ENCODE measurements at places on chromosomes 1 and 21.

- DNase-seq, result no peak
Observed at GRCh38 chr21:45039317-45040156, 34.8 kb upstream of the ADARB1 start.

- no peak for DNase-seq
Observed at GRCh38 chr1:30984165-30984889, 75.8 kb upstream of the SDC3 start.

- DNase-seq, result no peak
Observed at GRCh38 chr1:91781901-91782622, 103.9 kb downstream of the TGFBR3 start.

DNA sequence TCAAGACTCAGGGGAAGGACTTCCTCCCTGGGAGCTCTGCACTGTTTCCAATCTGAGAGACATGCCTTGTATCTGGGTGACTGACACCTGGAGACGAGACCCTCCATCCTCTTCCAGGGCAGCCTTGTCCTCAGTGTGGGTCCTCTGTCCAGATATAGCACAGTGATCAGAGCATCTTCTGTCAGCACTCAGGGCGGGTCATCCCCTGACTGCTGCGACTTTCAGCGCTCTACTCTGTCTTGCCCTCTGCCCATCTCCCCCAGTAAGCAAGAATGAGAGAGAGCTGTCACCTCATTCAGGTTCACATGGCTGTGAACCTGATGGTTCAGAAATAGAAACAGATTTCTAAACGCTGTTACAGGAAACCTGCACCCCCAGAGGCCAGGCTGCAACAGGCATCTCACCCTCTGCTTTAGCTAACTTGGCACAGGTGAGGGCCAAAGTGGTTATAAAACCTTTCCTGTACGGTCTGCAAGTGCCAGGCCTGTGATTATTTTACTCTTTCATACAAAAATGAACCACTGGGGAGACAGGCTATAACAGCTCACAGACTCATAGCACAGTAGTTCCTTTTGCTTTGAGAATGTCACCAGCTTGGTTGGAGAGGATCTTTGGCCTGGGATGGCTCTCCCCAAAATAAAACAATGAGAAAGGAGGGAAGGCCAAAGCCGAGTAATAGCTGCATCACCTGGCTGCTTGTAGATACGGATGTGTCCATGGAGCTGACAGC, 11.4 kb upstream of the TENT5C start:
- no peak for DNase-seq

GRCh38 chr1:222370081-222370912, 177.6 kb downstream of the HHIPL2 start:
- no peak for DNase-seq

DNA sequence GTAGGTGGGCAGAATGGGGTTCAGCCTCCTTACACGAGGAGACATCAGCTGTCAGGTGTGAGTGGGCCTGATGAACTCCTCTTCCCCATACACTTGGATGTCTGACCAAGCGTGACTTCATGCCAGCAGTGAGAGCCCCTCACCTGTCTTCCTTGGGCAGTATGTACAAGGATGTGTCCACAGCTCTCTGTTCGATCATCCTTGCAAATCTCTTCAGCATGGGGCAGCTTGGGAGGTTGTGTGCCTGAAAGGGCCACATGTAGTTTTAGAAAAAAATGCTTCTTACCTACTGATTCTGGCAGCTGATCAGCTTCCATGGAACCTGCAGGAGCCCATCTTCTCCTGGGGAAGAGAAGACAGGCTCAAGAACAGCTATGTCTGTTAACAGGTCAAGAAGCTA, 18.0 kb downstream of the ACP6 start:
- DNase-seq, result no peak

GRCh38 chr21:16071761-16072160, 342.0 kb downstream of the USP25 start:
- DNase-seq, result no peak

All from activated naive CD4-positive, alpha-beta T cell (primary cell).